ENCODE measurements at places on chromosomes 7 and 10. TPM values are rescaled to one million over a fixed set of nuclear protein-coding genes. Genes with fewer than 3 reads are reported as not detected.

GRCh38 chr10:3255075-3255474, 82.5 kb upstream of the PITRM1 start:
- DNase-seq = no peak
- H3K27me3 ChIP-seq = no peaks in the 10 kb centered on the region
- H3K4me1 ChIP-seq = no peaks in the 10 kb centered on the region
- H3K36me3 ChIP-seq = no peaks in the 10 kb centered on the region

DNA sequence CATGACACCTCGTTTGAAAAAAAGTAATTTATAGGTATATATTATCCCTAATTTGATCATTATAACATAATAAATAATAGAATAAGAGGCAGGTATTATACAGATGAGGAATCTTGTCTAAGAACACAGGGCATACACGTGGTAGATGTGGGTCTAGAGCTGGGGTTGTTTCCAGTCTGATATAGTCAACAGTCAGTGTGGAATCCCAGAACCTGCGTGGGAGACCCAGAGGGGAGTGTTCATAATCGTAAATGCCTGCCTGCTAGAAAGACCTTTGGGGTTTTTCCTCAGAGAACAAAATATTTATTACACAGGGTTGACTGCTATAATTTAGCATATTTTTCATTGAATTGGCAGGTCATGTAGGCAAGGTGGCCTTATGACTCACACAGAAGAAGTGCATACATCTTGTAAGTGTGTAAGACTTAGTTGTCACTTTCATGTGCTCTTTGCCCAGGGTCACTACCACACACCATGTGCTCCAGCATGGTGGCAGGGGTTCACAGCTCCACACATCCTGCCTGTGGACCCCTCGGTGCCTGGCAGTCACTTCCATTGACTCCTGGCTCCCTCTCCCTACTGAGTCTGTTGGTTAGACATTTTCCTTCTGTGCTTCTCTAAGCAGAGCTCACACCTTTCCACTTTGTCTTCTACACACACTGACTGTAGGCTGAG, 94.9 kb upstream of the IKZF1 start:
- peak overlapping the region; percentile 2 for H3K27ac ChIP-seq
- DNase-seq = no peak
- peaks cover 99% of the 10 kb centered on the region for H3K4me1 ChIP-seq

GRCh38 chr10:92575961-92576360, 2.1 kb upstream of the IDE start:
- no peaks in the 10 kb centered on the region for H3K27me3 ChIP-seq
- no peaks in the 10 kb centered on the region for H3K36me3 ChIP-seq
- no peak overlapping the region for H3K4me3 ChIP-seq
- DNase-seq = no peak
- peaks cover 26% of the 10 kb centered on the region for H3K4me1 ChIP-seq

- H3K4me1 ChIP-seq = peaks cover 100% of the 10 kb centered on the region
- peaks cover 30% of the 10 kb centered on the region for H3K36me3 ChIP-seq
- peak overlapping the region; percentile 41 for H3K27ac ChIP-seq
- no peak for DNase-seq
- H3K27me3 ChIP-seq = no peaks in the 10 kb centered on the region
Observed at GRCh38 chr10:80492848-80493521, 38.9 kb downstream of the TSPAN14 start.

- no peaks in the 10 kb centered on the region for H3K36me3 ChIP-seq
- H3K4me3 ChIP-seq = no peak overlapping the region
- no peak overlapping the region for H3K27ac ChIP-seq
- H3K27me3 ChIP-seq = no peaks in the 10 kb centered on the region
Observed at GRCh38 chr10:116891208-116891607, 41.9 kb downstream of the ENO4 start.

DNA sequence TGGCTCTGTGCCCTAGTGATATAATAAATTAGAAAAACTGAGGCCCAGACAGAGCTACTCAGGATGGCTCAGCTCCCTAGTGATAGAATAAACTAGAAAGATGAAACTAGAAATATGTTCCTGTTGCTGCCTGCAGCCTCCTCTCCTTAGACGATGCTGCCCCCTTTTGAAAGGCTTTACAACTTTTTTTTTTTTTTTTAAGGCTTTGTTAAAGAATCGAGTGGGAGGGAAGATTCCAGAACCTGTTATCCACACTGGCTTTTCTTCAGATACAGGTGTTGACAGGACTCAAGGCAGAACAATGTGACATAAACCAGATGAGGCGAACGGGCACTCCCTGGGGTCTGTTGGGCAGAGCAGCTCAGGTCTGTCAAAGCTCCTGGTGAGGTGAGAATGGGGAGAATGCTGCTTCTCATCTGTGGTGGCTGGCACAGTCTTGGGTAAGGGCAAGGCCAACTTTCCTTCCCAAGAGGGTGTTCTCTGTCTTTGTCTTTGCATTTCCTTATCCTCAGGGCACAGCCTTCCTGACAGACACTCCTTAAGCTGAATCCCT, 175.1 kb downstream of the COBL start:
- H3K4me3 ChIP-seq = no peak overlapping the region
- H3K27ac ChIP-seq = no peak overlapping the region
- no peaks in the 10 kb centered on the region for H3K27me3 ChIP-seq

- peaks cover 13% of the 10 kb centered on the region for H3K4me1 ChIP-seq
- no peak for DNase-seq
- peaks cover 57% of the 10 kb centered on the region for H3K27me3 ChIP-seq
- H3K4me3 ChIP-seq = no peak overlapping the region
- no peak overlapping the region for H3K27ac ChIP-seq
- no peaks in the 10 kb centered on the region for H3K36me3 ChIP-seq
Observed at GRCh38 chr10:100738055-100738827, 7.1 kb upstream of the PAX2 start.

DNA sequence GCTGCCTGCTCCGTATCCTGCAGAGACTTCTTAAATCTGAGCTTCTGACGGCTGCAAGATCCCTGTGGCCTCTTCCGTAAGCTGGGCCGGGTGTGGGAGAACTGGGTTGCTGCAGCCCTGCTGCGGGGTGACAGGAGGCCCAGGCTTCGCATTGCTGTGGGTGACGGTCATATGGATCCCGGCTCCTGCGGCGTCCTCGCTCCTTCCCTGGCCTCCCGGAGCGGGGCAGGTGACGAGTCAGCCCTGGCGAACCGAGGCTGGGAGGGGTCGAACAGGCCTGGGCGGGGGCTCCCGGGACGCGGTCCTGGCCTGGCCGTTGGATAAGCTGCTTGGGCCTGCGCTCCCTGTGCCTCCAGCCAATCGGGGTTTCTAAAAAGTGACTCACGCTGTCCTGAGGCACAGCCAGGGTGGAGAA, 7.8 kb upstream of the UBE2D1 start:
- no peak for DNase-seq
- H3K4me1 ChIP-seq = peaks cover 8% of the 10 kb centered on the region
- H3K27ac ChIP-seq = no peak overlapping the region

GRCh38 chr7:158444501-158445420, 142.9 kb downstream of the PTPRN2 start:
- H3K36me3 ChIP-seq = no peaks in the 10 kb centered on the region
- no peaks in the 10 kb centered on the region for H3K27me3 ChIP-seq
- H3K4me1 ChIP-seq = no peaks in the 10 kb centered on the region
- no peak overlapping the region for H3K4me3 ChIP-seq
- DNase-seq = no peak

DNA sequence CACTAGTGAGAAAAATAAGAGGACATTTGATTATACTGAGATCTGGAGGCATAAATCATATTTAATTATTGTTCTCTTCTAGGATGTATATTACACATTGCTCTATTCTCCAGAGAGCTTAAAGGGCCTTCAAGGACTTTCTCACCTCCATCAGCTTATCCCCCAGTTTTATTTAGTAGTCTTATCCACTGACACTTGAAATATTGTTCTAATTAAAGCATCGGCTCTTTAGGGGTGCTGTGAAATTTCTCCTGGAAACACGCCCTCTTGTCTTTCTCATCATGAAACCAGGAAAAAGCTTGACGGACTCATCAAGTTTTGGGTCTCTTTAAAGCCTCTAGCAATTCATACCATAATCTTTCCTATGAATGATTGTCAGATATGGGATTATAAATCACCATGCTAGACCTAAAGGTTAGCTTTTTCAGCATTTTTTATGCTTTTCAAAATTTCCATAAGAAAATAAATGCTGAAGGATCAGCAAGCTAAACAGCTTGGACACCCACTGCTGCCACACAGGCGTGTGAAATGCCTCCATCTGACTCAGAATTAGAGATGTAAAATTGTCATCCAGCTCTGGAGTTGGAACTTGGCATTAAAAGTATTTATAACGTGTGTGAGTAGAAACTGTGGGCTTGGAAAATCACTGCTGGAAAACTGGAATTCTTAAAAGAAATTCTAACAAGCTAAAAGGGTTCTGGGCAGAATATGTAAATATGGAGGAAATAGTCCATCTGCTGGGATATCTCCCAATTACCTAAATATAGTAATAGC, 216.3 kb downstream of the CHRM2 start:
- no peaks in the 10 kb centered on the region for H3K27me3 ChIP-seq
- no peak overlapping the region for H3K27ac ChIP-seq
- H3K4me1 ChIP-seq = no peaks in the 10 kb centered on the region
- H3K36me3 ChIP-seq = no peaks in the 10 kb centered on the region
- DNase-seq = no peak
- no peak overlapping the region for H3K4me3 ChIP-seq

- H3K4me3 ChIP-seq = no peak overlapping the region
- H3K27ac ChIP-seq = no peak overlapping the region
- H3K27me3 ChIP-seq = no peaks in the 10 kb centered on the region
- peaks cover 15% of the 10 kb centered on the region for H3K36me3 ChIP-seq
- DNase-seq = no peak
- H3K4me1 ChIP-seq = peaks cover 6% of the 10 kb centered on the region
Observed at GRCh38 chr10:69107176-69107490, 16.8 kb upstream of the VPS26A start.

DNA sequence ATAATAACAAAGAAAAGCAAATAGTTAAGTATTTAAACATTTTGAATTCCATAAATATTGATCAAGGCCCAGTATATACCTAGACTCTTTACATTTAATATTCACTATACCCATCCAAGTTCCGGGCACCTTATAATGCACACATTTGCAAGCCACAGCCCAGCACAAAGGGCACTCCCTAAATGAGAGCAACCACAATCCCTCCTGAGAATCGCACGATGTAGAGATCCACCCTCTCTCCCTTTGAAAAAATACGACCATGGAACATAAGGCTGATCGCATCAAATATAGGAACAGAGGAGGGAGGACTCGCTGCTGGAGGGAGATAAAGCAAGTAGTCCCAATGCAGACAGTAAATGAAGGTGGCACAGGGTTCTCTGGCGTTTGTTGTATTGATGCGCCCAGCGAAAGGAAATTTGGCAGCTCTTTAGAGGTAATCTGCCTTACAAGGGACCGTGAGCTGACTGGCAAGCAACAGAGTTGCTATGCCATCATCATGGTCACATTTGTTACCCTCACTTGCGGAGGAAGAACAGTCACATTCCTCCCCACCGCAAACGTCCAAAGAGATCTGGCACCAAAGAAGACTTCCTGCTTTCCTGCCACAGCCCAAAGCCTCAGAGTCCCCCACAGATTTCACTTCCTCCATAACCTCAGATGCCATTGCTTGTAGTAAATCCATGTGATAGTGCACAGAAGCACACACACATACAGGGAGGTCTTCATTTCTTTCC, 16.1 kb upstream of the TAS2R40 start:
- no peaks in the 10 kb centered on the region for H3K36me3 ChIP-seq
- H3K4me3 ChIP-seq = peak overlapping the region; percentile 16
- H3K27ac ChIP-seq = no peak overlapping the region
- peak; percentile 16 for DNase-seq
- peaks cover 14% of the 10 kb centered on the region for H3K4me1 ChIP-seq

DNA sequence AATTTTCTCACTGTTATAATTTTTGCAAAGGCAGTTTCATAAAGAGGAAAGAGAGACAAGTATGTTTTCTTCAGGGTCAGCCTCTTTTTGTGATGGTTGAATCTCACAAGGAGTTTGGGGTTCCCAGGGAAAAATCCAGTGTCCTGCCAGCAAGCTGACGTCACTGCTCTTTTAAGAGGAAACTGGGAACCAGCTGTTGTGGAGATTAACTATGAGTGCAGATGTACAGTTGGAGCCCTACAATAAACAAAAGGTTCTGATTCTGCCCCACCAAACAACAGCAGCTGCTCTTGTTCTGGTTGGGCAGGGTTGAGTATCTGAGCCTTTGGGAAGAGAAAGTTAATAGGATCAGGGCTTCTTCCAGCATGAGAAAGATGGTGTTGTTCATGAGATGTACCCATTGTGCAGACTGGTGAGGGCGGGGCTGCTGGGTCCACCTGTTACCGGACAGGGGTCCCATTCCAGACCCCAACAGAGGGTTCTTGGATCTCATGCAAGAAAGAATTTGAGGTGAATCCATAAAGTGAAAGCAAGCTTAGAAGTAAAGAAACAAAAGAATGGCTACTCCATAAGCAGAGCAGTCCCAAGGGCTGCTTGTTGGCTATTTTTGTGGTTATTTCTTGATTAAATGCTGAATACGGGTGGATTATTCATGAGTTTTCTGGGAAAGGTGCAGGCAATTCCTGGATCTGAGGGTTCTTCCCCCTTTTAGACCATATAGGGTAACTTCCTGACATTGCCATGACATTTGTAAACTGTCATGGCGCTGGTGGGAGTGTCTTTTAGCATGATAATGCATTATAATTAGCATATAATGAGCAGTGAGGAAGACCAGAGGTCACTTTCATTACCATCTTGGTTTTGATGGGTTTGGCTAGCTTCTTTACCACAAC, 12.5 kb downstream of the PRF1 start:
- H3K27me3 ChIP-seq = no peaks in the 10 kb centered on the region
- H3K4me1 ChIP-seq = no peaks in the 10 kb centered on the region
- no peak overlapping the region for H3K27ac ChIP-seq
- DNase-seq = no peak
- H3K4me3 ChIP-seq = no peak overlapping the region

DNA sequence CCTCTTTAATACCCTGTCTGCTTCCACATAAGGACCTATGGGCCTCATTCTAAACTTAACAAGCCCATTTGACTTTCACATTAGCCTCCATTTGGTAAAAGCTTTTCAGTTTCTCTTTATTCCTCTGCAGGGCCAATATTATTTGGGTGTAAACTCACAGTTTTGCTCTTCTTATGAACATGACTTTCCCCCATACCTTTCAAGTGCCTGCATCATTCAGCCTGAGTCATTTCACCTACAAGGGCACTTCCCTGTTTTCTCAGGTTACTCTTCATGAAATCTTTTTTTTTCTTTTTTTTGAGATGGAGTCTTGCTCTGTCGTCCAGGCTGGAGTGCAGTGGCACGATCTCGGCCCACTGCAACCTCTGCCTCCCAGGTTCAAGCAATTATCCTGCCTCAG, 1258.1 kb upstream of the CELF2 start:
- no peaks in the 10 kb centered on the region for H3K27me3 ChIP-seq
- no peaks in the 10 kb centered on the region for H3K36me3 ChIP-seq

GRCh38 chr7:78006063-78006755, 207.6 kb downstream of the PHTF2 start:
- no peaks in the 10 kb centered on the region for H3K36me3 ChIP-seq
- no peak for DNase-seq
- H3K4me3 ChIP-seq = no peak overlapping the region
- no peaks in the 10 kb centered on the region for H3K27me3 ChIP-seq

Gene PKD2L1
- total RNA-seq = not detected

Gene NODAL
- not detected for total RNA-seq

Gene BMS1
- total RNA-seq = 18.9 TPM
